ENCODE measurements at places on chromosomes 3 and 15.

GRCh38 chr3:142930463-142930862 lies 33.0 kb downstream of the PAQR9 start:
- DNase-seq: no peak

GRCh38 chr3:135191708-135192107 lies 396.6 kb downstream of the EPHB1 start:
- DNase-seq: no peak

GRCh38 chr3:18124501-18124900 lies 300.6 kb downstream of the SATB1 start:
- no peak for DNase-seq

- no peak for DNase-seq
Measured at GRCh38 chr3:181824961-181825360, 113.2 kb downstream of the SOX2 start.

GRCh38 chr15:50017522-50017921 lies 101.5 kb downstream of the ATP8B4 start:
- DNase-seq: no peak

- no peak for DNase-seq
Measured at GRCh38 chr3:27561576-27561975, 77.4 kb upstream of the SLC4A7 start.

GRCh38 chr3:52847726-52848125 lies 12.9 kb upstream of the MUSTN1 start:
- DNase-seq: no peak

GRCh38 chr15:65327651-65328393 lies 23.3 kb downstream of the RNU5B-1 start:
- no peak for DNase-seq

GRCh38 chr3:170523248-170523647 lies 62.6 kb downstream of the SLC7A14 start:
- no peak for DNase-seq

DNA sequence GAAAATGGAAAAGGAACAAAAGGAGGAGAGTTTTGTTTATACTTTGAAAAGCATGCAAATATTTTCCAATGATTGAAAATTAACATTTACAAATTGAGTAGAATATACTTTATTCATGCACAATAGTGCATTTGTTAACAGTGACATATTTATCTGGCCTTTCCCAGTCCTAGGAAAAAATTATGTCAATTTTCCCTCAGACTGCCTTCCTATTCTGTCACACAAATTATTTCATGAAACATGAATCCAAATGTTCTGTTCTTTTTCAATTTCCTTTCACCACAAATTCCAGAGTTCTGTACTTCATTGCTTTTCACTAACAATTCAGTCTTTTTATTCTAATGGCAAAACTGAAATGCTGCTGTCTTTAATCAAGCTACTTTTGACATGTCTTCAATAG lies 945.1 kb downstream of the ROBO1 start:
- DNase-seq: no peak

DNA sequence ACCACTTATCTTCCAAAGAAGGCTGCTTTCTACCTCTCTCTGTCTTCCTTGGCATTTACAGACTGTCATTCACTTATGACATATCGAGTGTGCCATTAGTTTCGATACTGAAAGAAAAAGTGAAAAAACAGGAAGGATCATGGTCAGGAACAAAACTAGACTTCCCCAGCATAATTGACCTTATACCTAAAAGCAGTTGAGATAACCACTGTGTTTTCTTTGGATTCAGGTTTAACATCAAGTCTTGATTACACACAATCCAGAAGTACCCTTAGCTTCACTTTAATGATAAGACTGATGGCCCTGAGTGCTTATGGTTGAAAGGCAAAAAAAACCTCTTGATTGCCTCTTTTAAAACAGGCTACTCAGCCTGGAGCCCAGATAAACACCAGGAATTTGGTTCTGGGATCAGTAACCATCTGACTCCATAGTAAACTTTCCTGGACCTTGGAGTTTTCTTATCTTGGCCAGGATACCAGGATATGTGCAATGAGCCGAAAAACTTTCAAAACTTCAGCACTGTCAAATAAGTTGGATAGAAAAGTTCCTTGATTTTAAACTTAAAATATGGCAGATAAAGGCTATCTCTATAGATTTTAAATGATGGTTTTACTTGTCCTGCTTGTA lies 5.0 kb upstream of the UACA start:
- DNase-seq: no peak

DNA sequence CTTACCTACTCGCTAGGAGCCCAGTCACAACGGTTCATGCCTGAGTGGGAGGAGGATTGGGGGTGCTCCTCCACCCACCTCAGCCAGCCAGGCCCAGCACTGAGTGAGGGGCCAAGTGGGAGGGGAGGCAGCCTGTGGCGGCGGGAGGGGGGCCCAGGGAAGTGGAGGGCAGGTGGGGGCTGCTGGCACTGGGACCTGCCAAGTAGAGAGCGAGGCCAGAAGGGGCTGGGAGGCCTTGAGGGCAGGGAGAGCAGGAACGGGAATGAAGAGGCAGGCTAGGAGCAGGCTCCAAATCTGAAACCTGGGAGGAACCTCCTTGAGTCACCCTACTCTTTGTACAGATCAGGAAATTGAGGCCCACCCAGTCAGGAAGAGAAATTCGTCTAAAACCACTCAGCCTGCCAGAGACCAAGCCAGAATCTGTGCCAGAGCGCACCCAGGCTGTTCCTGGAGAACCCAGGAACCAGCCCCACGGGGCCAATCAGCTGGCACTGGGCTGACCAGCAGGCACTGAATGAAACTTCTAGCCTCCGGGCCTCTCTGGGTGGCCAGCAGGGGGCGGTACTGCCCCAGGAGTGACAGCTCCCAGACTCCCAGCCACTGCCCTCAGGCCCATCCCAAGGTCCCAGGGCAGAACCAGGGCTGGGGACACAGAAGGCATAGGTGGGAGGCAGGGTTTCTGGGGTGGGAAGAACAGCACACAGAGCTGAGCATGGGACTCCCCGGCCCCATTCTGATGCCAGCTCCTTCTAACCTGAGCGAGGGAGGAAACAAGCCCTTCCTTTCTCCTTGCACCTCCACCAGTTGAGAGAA lies 14.8 kb upstream of the CYP11A1 start:
- DNase-seq: peak; percentile 89

DNA sequence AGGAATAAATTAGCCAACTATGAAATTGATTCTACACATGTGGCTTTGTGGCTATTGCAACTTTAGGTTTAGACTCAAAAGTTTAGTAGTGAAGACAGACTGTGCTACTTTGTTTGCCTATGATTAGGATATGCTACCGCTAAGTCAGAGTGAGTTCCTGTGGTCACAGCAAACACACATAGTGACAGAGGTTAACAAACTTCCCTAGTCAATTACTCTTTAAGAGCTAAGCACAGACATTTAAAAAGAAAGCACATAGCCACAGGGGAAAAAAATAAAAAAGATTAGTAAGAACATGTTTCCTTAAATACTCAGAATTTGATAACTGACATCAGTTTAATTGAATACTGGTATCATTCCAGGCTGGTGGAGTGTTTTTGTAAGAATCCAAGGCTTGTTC lies 207.1 kb downstream of the GBE1 start:
- no peak for DNase-seq

DNA sequence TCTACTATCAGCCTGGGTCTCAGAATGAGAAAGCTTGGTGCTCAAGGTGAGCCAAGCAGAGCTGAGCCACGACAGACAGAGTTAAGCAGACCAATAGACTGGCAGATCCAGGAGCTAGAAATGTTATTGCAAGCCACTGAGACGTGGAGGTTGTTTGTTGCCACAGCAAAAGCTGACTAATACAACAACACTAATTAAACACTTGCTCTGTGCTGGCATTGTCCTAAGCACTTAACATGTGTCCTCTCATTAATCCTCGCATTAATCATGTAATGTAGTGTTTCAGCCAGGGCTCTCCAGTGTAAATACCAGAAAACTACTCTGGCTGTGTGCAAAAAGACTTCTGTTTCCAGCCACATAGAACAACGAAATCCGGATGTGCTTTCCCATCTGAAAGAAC lies 11.6 kb upstream of the SPSB4 start:
- peak; percentile 93 for DNase-seq

GRCh38 chr15:43103907-43104306 lies 1.9 kb downstream of the UBR1 start:
- DNase-seq: no peak

- DNase-seq: peak; percentile 39
Measured at GRCh38 chr15:74179983-74180880, 6.7 kb downstream of the ISLR start.

- no peak for DNase-seq
Measured at GRCh38 chr15:65088643-65089021, 12.1 kb downstream of the KBTBD13 start.

GRCh38 chr3:59001675-59002074 lies 48.1 kb downstream of the CFAP20DC start:
- DNase-seq: peak; percentile 54

DNA sequence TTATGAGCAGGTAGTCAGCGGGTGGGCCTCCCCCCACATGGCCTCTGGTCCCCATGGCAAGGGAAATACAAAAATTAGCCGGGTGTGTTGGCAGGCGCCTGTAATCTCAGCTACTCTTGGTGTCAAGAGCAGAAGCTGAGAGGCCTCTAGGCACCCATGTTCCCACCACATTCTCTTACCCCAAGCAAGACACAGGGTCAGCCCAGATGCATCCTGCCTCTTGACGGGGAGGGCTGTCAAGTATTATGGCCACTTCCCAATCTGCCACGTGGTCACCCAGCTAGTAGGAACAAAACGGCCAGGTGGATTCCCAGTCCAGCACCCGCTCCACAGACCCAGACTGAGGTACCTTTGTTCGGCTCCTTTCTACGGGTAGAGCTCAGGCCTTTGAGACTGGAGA lies 16.2 kb upstream of the SLC6A6 start:
- no peak for DNase-seq

- DNase-seq: peak; percentile 84
Measured at GRCh38 chr3:109275702-109276293, 40.5 kb downstream of the DPPA2 start.

DNA sequence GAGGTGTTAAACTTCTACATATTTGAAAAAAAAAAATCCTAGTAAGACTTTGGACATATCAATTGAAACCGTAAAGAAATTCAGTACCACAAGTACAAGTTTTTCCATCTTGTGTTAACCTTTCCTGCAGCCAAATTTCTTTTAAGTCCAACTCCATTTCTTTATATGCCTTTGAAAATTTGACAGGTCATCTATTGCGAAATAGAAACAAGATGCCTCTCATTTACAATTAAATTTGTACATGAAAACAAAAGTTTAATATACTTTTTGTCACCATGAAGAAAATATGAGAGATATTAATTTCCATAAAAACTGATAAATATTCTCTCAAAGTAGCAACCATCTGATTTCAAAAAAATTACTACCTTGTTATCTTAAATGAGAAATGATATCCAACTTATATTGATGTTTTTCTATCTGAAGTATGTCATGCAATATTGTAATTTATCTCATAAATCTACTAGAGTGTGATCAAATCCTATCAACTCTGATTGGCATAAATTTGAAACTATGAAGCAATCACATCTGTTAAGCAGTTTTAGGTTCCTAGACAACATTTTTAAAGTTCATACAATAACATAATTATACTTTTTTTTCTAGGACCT lies 68.2 kb downstream of the TBC1D5 start:
- no peak for DNase-seq

- no peak for DNase-seq
Measured at GRCh38 chr15:92101708-92102394, 248.3 kb downstream of the SLCO3A1 start.

GRCh38 chr15:50180091-50180490 lies 1.9 kb upstream of the SLC27A2 start:
- DNase-seq: no peak

GRCh38 chr3:190229632-190230424 lies 92.4 kb downstream of the CLDN1 start:
- DNase-seq: no peak

- DNase-seq: no peak
Measured at GRCh38 chr15:43151688-43152087, 18.3 kb downstream of the TMEM62 start.

DNA sequence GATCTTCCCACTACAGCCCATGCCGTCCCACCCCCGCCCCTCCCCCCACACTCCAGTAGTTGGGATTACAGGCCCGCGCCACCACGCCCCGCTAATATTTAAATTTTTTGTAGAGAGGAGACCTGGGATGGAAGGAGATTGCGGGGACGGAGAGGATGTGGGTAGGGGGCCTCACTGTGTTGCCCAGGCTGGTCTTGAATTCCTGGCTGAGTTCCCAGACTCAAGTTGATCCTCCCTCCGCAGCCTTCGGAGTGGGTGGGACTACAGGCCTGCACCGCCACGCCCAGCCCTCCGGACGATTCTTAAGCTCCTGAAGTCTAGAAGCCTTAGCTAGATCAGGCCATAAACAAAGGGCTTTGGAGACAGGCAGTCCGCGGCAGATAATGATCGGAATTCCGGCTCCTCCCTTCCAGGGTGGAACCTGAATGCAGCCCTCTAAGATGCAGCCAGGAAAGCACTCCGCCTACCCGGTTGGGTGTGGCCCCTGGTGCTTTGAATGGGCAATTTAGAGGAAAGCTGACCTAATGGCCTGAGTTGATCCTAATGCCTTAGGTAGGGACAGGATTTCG lies at the start of gene DPPA2:
Gene DPPA2, minus strand, starts transcription at position 356 of the 569 bp plus-strand sequence. CDS start 1,975 bp downstream, outside the sequence.
- no peak for DNase-seq

DNA sequence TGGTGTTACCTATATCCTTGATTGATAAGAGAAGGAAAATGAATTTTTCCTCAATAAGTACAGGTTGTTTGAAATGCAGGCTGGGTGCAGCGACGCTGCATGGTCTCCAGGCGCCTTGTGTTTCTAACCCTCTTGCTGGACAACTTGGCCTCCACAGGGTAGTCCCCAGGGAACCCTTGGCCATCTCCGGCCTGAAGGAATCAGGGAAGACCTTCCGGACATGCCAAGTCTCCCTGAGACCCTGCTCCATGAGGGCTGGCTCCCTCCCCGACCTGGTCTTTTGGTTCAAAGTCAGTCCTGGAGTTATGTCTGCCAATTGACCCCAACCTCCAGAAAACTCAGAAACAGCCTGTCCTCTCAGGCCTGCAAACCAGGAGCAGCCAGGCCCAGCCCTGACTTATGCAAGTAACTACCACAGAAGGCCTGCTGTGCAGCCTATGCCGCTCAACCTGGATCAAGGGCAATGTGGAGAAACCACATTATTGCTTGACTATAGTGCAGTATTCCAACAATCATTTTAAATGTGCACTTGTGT lies 98.3 kb downstream of the LIPC start:
- no peak for DNase-seq

DNA sequence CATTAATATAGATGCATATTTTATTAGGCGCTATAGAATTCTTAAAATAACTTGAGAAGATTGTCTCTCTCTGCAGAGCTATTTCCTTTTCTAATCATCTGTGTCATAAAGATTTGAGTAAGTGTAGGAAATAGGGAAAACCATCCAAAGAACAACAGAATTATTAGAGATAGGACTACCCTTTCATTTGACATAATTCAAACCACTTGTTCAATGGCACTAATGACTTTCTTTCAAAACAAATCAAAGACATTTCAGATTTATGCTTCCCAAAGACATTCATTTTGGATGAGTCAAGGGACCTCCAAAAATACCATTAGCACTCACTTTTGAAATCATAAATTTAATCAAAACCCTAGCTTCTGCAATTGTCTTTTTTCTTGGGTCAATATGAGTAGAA lies 29.5 kb downstream of the PRICKLE2 start:
- no peak for DNase-seq

GRCh38 chr3:101567528-101568317 lies 6.1 kb downstream of the TRMT10C start:
- peak; percentile 28 for DNase-seq

- DNase-seq: no peak
Measured at GRCh38 chr15:50107157-50107556, 11.9 kb downstream of the ATP8B4 start.

GRCh38 chr3:72663429-72663828 lies 184.8 kb downstream of the SHQ1 start:
- peak; percentile 13 for DNase-seq

GRCh38 chr15:39192979-39193560 lies 387.8 kb upstream of the THBS1 start:
- no peak for DNase-seq

- no peak for DNase-seq
Measured at GRCh38 chr3:50150863-50151686, 4.0 kb upstream of the SEMA3F start.

All from NCI-H82 (cell line).